Stimulated activated CD4-positive, alpha-beta T cell treated with anti-CD3 and anti-CD28 coated beads, Interleukin-1b, Interleukin-23, amount 100 ng/mL, for 24 hours (primary cell): ENCODE measurements at places on chromosomes 13 and 19.

DNA sequence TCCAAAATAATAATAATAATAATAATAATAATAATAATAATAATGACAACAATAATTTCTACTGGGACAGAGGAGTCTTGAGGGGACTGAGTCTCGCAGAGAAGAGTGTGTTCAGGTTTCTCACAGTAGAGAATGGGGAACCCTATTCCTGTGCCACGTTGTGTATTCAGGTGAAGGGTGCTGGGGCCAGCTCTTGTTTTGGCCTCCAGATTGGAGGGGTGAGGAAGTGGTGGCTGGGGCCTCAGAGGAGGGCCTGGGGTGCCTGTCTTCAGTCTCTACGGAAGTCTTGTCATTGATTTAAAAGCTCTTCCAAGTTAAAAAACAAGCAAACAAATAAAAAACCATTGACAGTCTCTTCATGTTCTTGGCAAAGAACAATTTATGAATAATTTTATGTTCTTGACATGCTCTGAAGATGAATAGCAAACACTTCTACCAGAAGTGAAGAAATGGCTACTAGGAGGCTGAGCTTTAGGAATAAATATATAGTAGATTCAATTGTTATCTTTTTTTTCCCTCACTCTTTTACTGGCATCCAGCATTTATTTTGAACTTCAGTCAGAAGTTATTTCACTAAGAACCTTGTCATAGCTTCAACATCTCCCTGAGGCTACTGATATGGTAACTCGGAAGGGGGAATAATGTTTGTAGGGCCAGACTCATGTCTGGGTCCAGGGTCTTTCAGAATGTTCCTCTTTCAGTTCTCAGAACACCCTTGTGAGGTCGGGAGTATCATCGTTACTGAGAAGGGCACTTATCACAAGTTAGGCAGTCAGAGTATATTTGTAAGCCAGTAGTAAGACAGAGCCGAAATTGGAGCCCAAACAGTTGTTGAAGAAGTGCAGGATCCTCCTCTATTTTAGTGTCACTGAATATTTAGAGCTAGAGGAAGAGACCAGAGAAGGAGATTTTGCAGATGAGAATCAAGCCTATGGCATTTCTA lies 13.1 kb downstream of the LRCH1 start:
- no peak for DNase-seq

DNA sequence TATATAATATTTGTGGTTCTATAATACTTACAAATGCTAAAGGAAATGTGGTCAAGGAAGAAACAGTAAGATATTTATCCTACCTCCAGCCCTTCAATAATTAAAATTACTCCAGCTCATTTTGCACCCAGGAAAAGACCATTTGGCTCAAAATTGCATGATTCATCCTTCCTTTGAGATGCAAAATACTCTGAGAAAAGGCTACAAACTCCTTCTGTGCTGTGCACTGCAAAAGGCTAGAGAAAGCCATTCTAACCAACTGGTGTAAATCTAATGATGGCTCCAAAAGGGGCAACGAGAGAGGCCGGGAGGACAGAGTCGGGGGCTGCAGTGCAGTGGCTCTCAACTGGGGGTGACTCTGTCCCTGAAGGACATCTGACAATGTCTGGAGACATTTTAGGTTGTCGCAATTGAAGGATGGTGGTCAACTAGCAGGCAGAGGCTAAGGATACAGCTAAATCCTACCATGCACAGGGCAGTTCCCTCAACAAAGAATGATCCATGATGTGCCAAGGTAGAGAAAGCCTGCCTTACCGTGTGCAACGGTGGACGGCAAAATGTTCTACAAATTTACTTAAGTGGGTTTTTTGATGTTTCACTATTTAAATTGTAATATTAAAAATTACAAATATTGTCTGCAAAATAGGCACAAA lies 32.6 kb downstream of the SLC7A1 start:
- DNase-seq: no peak

DNA sequence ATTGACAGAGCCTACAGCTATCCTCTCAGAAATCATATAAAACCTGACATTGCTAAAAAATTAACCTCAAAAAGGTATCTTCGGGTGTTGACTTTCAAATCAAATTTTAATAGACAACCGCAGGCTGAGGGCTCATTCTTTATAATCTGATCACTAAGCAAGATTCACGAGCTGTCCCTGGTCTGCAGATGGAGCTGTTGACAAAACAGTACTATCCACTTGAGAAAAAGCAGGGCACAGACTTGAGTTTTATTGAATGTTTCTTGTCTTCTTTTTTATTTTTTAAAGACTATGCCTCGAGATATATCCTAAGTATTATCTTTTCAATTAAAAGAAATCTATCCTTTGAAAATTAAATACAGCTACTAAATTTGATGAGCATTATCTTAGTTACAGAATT lies 540.5 kb downstream of the PCDH9 start:
- no peak for DNase-seq

GRCh38 chr19:47375694-47376588 lies 26.8 kb downstream of the DHX34 start:
- DNase-seq: no peak

GRCh38 chr13:33554919-33555791 lies 262.8 kb upstream of the RFC3 start:
- no peak for DNase-seq

DNA sequence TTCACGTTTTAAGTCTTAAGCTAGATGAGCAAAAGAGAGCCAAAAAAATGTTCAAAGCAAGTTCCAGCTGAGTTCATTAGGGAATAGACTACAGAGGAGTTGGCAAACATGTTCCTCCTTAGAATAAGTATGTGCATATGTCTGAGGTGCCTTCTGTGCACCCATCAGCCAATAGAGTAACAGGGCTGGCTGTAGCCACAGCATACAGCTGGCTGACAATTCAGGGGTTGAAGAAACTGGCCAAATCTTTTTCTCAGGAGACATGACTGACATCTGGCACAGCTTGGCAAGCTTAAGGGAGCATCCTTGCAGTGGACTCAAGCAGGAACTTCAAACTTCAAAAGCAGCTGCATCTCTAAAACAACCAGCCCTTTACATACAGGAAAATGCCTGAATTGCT lies 414.8 kb upstream of the PCDH20 start:
- no peak for DNase-seq

- DNase-seq: no peak
These were observed 1250.7 kb downstream of the UQCRFS1 start for GRCh38 chr19:27962264-27962663.

GRCh38 chr19:30371161-30371836 lies 885 bp upstream of the ZNF536 start:
- no peak for DNase-seq

- no peak for DNase-seq
These were observed 26.3 kb downstream of the TMEM255B start for GRCh38 chr13:113785051-113786010.

- no peak for DNase-seq
These were observed 2.5 kb upstream of the PLEKHF1 start for GRCh38 chr19:29662604-29663404.

DNA sequence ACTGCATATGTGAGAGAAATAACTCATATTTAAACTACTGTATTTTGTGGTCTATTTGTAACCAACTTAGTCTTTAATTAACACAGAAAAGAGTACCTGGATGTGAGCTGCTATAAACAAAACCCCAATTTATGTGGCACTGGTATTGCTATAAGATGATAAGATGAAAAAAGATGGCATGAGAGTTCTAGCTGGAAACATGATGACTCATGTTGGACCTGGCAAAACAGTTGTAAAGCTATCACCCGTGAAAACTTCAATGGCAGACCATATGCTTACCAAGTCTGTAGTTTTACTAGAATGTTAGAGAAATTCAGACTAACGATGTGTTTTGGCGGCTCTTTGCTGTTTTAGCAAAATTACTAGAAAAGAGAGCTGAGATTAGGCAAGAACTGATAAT lies 69.6 kb upstream of the PCDH9 start:
- DNase-seq: no peak

DNA sequence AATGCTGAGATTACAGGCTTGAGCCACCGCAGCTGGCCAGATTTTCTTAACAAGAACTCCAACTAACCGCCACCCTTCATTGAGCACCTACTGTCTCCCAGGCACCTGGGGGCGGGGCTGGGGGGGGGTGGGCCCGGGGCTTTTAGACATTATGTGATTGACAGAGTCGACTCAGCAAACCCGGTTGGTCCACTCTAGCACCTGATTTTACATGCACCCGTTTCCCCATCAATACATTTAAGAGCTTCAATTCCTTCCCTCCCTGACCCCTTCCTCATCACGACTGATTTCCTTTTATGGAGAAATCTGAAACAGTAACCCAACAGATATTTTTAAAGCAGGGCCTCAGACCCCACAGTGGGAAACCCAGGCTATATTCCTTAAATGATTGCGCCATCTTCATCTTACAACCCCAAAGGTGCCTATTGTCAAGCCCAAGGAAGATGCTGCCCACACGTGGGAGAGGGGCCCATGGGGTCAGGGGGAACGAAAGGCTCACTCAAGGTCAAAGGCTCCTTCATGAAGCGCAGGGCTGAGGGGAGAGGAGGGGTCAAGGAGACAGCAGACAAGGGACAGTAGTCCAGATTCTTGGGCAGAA lies 1.8 kb downstream of the INSR start:
- no peak for DNase-seq

DNA sequence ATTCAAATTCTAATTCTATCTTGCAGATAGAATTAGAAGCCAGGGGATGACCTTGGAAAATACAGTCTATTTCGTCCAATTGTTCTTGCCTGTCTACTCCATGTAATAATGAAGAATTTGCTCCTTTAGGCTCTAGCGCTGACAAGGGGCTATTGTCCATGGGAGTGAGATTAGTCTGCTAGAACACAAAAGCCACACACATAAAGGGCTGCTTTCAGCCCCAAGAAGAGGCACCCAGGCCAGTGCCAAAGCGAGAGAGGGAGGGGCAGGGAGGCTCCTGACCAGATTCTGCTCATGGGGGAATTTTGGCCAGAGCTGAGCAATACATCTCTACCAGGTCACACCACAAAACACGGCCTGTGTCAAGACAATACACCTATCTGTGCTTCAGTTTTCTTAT lies 1306.9 kb downstream of the UQCRFS1 start:
- DNase-seq: no peak

GRCh38 chr13:105740739-105741138 lies 794.7 kb downstream of the EFNB2 start:
- no peak for DNase-seq

- DNase-seq: no peak
These were observed 18.3 kb downstream of the ZNF536 start for GRCh38 chr19:30390356-30390988.

GRCh38 chr19:51765086-51765485 lies 4.1 kb downstream of the FPR2 start:
- no peak for DNase-seq

DNA sequence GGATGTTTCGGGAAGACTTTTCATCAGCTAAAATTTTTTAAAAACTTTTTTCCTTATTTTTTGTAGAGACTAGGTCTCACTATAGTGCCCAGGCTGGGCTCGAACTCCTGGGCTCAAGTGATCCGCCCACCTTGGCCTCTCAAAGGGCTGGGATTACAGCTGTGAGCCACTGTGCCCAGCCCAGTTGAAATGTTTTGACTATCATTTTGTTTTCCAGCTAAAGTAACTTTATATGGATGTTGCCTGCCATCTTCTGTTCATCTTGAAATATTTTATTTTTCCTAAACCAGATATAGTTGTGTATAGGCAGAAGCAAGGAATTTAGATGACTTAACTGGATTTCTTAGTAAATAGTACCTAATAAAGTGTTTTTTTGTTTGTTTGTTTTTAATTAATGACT lies 7.0 kb downstream of the CAB39L start:
- DNase-seq: no peak

DNA sequence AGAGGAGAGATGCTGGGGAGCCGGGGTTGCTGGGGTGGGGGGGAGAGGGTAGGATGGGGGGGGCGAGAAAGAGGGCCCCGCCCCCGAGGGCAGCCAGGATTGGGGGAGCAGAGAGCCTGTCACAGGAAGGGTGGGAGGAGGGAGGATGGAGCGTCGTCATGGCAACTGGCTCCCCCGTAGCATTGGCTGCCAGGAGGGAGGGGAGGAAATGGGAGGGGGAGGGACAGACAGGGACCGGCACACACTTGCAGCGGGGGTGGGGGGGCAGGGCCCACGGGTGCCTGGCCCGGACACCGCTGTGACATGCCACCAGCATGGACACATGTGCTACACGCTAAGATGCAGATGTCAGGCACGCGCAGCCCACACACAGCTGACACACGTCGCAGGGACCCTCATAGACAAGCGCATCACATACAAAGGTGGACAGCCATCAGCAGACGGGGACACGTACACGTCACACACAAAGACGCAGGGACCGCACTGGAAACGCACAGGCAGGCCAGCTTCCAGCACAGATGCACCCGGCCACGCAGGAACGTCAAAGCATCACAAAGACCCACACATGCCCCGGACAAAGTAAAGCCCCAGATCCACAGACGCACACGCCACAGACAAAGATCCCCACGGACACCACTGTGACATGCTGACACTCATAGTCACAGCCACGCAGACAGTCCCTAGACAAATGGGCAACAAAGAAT lies at the start of gene LMTK3:
LMTK3 (minus strand) TSS at position 36 of the 704 bp plus-strand sequence. CDS start 259 bp downstream, outside the sequence.
- peak; percentile 65 for DNase-seq

DNA sequence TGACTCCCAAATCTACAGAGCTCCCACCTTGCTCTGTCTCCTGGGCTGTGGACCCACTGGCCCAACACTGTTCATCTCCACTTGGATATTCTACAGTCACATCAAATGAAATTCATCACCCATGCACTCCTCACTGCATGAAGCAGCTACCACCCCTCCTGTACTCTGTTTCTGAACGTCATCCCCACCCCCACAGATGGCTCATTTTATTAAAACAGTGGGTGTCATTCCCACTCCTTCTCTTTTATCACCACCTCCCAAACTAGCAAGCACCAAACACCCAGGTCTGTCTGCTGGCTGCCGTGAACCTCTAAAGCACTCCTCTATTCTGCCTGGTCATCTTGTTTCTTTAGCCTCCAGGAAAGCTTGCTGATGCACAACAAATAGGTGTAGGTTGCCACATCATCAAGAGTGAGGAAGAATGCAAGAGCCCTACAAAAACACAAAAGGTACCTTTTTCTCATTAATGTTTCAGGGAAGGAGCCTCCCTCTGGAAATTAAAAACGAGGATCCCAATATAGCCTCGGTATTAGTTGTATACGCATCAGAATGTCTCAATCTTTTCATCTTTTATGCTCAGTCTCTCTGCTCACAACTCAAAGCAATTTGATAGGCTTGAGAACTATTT lies 91.8 kb downstream of the MIPEP start:
- DNase-seq: no peak

DNA sequence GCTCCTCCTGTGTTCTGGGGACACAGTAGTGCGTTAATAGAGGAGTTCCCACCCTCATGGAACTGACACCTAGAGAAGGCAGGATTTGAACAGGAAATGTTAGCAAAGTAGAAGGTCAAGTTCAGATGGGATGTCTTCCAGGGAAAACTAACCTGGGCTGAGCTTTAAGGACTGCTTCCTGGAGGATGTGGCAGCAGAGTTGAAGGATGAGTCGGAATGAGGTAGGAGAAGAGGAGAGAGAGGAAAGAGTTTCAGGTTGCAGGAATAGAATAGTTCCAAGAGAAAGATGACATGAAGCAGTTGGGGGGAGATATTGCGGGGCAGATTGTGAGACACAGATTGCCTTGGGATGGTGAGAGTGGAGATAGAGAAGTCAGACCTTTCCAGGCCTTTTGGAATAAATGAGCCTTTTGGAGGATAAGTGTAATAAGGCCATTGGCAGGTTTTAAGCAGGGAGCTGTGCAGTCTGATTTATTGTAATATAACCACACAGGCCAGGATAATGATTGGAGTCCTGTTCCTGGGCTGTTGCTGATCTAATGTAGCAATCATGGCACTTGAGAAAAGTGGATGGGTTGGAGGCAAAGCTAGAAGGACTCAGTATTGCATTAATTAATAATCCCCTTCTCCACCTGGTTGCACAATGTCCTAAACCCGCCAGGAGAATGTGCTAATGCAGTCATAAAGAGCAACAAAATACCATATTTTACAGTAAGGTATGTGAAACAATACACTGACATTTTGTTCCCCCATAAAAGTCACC lies 205.4 kb downstream of the SHISA2 start:
- DNase-seq: no peak
